ENCODE measurements at places on chromosomes 16 and 17. TPM values are rescaled to one million over a fixed set of nuclear protein-coding genes. Genes with fewer than 3 reads are reported as not detected.

ARL5C gene
- under 0.01 TPM for total RNA-seq

TEFM gene
- total RNA-seq = 8.9 TPM

TMED6 gene
- total RNA-seq = not detected

FBXL19 gene
- 5.2 TPM for total RNA-seq

PDIA2 gene
- under 0.01 TPM for total RNA-seq

KRT40 gene
- total RNA-seq = 6.3 TPM

FLYWCH1 gene
- 11.0 TPM for total RNA-seq

ORC6 gene
- total RNA-seq = 3.1 TPM

ARHGAP44 gene
- 3.7 TPM for total RNA-seq

STH gene
- not detected for total RNA-seq

PLK1 gene
- total RNA-seq = 2.6 TPM

LRRC37A2 gene
- 4.2 TPM for total RNA-seq

EMP2 gene
- total RNA-seq = 42.8 TPM

SHISA6 gene
- 2.1 TPM for total RNA-seq

BIRC5 gene
- total RNA-seq = 11.0 TPM

TBC1D3D gene
- total RNA-seq = not detected

SLC16A6 gene
- 1.0 TPM for total RNA-seq

KRTAP2-1 gene
- not detected for total RNA-seq

NOL3 gene
- total RNA-seq = 11.0 TPM

PYDC1 gene
- not detected for total RNA-seq

CLDN6 gene
- not detected for total RNA-seq

COX6A2 gene
- 49.1 TPM for total RNA-seq

KRTAP4-4 gene
- total RNA-seq = not detected

NEUROD2 gene
- not detected for total RNA-seq

GINS2 gene
- 4.7 TPM for total RNA-seq

ABCA10 gene
- 17.7 TPM for total RNA-seq

HBA1 gene
- total RNA-seq = 2,922 TPM

Data from skeletal muscle tissue (tissue), 5 donors.